T-helper 22 cell (primary cell): ENCODE measurements at places on chromosomes 1 and 21.

DNA sequence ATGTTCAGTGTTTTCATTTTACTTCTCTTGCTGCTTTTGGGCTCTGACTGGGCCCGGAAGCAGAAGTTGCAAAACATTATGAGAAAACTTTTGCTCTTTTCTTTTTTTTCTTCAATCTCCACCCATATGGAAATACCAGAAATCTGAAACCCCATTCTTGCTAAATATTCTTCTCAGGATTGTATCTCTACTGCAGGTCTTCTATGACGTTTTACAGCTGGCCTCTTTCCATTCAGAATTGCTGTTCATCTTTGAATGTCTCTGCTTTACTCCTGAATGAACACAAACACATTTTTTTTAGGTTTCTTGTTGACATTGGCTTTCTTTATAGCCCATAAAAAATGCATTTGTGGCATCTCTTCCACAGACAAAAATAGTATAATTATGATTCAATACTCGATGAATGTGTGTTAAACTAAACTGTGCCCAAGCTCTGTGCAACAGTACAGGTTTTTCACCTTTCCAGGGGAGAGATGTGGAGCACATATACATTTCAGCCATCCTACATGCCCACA is 18.8 kb downstream of the PTPRC start:
- DNase-seq: peak; percentile 27

- no peak for DNase-seq
These were observed 157.7 kb downstream of the SEC16B start for GRCh38 chr1:177812144-177812543.

DNA sequence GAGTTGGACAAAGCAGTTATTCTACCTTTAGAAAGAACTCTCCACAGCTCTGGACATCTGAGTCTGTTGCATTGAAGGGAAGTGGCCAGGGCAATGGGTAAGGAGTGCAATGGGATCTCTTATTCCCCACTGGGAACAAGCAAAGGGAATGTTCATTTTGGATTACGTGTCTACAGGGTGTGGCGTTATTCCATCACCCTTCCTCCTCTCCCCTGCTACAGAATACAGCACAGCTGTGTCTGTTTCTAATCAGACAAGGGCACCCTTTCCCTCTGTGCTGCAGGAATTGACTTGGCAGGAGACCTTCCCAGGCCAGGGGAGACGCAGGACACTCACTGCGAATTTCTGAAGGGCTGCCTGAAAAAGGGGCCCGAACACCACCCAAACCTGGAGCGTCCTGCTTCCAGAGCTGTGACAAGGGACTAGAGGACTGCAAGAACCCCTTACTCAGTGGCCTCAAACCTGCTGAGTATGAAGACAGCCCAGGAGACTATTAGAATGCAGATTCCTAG is 163.6 kb upstream of the RAB4A start:
- no peak for DNase-seq

GRCh38 chr1:247574664-247575063 is 13.5 kb upstream of the OR2G2 start:
- DNase-seq: no peak

- DNase-seq: no peak
These were observed 74.6 kb downstream of the DPT start for GRCh38 chr1:168654198-168654915.

DNA sequence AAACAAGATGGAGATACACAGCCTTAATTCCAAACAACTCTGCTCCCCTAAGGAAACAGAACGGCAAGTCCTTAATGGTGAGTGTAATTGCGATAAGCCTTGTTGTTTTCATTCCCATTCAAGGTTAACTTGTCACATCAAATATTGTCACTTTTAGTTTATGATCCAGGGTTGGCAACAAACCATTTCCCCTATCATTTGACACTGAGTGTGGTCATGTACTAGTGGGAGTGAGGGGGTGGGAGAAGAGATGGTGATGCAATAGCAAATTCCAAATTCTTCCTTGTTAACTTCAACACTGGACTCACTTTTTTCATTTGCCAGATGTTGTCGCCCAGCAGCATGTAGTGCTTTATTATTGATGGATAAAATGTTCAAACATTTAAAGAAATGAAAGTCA is 140.4 kb downstream of the ZNF326 start:
- DNase-seq: no peak

DNA sequence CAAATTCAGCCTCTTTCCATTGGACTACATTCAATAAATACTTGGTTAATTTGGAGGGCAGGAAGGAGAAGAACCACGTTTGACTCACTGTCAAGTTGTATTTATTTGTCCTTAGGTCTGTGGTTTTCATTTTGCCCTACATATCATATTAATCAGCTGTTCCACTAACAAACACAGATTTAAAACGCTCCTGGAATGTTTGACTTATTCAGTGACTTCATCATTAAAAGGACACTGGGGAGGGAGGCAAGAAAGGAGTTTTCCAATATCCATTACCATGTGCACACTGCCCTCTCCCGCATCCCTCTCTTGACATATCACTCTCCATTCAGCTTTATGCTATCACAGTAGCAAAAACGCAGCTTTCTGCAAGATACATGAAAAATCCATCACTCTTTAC is 98.2 kb upstream of the C1orf87 start:
- DNase-seq: no peak

DNA sequence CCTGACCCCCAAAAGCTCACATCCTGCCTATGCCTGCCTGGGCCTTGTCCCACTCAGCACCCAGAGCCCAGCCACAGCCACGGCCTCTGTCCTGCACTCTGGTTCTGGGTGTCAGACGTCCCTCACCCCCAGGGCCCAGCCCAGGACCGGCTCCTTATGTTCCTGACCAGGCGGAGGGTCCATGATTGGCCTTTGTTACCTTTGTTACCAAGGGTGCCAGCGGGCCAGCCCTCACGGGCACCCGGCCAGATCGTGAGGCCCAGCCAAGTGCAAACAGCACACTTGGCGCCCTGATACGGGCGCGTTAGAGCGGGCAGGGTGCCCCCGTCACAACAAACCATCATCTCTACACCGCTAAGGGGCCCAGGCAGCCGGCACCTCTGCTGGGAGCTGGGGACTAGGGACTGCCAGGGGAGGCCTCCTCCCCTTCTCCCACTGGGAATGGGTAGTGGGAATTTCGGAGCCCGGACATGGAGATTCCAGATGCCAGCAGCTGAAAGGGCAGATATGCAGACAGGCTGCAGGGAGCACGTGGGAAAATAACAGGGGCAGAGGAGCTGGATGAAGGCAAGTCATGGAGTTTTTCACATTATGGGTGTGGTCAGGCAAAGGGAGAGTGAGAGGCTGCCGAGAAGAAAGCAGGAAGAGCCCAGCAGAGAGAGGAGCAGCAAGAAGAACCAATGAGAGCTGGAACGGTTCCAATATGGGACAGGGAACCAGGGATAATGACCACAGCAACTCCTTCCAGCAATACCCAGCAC is 22.1 kb downstream of the HSPG2 start:
- no peak for DNase-seq

- no peak for DNase-seq
These were observed 72.6 kb downstream of the TENT5C start for GRCh38 chr1:117678246-117678977.

DNA sequence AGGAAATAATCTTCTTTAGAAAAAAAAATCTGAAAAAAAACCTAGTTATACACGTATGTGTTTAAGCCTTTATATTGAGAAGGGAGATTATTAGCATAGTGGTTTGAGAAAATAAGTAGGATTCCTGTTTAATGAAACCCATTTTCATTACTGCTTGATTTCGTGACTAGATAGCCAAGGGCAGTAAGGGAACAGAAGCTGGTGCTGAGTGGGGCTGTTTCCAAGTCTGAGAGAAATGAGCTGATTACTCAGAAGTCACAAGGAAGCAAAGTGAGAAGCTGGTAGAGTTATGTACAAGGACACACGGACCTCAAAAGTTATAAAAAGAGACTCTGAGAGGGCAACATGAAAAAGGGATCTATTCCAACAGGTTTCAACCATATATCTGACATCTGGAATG is 256.5 kb downstream of the TTLL7 start:
- no peak for DNase-seq

DNA sequence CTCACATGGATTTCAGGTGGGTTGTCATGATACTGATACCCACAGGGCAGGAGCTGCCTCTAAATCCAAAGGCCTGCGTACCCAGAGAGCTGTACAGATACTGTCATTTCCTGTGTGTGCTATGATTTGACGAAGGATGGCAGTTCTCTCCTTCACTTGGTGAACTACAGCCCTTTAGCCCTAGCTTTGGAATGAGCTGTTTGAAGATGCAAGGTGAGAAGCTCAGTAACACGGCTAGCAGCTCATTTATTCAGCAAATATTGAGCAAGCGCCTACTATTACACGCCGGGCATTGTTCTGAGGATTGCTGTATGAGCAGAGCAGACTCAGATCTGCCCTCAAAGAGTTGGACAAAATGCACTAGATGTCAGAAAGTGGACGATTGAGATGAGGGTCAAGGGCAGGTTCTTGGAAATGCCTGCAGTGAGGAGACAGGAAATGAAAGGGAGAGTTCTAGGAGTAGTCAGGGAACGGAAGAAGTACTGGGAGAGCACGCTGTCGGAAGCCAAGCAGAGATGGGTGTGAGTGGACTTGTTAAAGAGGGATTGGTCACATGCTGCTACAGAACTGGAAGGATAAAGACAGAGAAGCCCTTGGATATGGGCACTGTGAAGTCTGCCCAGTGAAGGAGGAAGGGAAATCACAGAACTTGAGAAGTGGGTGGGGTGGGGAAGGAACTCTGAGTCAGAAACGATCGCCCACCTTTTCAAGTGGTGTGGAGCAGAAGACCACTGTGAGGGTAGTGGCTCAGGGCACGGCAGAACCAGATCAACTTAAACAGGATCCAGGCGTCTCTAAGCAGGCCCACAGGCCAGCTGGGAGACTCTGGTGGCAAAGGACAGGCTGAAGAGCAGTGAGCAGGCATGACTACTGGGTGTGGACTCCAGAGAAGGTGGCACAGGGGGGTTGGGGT is 7.1 kb downstream of the PTGFRN start:
- no peak for DNase-seq

DNA sequence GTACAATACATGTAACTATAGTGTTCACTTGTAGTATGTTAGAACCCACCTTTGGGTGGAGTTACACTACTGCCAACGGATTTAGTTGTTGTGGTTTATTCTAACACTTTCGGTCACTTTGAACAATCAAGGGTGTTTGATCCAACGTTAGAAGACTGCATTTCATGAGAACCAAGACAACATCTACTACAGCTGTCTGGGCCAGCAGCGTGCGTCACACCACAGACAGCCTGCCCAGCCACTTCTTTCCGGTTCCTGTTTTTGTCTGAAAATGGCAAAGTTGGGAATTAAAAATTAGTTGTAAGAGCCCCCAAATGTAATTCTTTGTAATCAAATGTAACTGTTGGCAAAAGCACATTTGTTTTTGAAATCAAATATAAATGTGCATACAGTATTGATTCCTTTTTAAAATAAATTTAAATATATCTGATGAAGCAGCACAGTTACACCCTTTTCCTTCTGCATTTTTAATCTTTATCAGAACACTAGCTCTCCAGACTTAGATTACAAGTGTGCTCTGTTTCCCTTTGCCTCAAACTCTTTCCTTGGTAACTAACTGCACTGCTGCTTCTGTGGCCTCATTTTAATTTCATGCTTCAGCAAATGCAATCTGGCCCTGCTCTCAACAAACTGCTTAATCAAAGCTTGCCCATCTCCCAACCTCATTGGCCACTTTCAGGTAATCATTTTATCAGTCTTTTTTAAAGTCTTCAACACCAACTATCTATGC is 86.6 kb upstream of the DPH5 start:
- DNase-seq: peak; percentile 74

DNA sequence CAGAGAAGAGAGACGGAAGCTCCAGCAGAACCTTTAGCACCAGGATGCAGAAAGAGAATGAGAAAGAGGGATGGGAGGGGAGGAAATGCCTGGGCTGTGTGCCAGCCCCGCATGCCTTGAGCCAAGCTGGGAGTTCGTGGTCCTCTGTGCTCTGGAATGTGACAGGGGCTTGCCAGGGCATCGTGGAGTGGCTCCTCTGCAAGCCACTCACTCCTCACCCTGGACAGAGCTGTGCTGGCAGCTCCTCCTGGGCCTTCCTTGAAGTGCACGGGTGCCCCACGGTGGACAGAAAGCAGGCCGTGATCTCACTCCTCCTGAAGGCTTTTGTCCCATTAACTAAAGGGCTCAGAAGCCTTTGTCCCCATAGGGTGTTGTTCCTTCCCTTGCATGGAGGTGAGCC is 34.8 kb upstream of the PRELP start:
- DNase-seq: no peak

- DNase-seq: no peak
These were observed 19.9 kb downstream of the ELAPOR1 start for GRCh38 chr1:109133815-109134214.

GRCh38 chr1:84861516-84861915 is 31.5 kb downstream of the LPAR3 start:
- no peak for DNase-seq

DNA sequence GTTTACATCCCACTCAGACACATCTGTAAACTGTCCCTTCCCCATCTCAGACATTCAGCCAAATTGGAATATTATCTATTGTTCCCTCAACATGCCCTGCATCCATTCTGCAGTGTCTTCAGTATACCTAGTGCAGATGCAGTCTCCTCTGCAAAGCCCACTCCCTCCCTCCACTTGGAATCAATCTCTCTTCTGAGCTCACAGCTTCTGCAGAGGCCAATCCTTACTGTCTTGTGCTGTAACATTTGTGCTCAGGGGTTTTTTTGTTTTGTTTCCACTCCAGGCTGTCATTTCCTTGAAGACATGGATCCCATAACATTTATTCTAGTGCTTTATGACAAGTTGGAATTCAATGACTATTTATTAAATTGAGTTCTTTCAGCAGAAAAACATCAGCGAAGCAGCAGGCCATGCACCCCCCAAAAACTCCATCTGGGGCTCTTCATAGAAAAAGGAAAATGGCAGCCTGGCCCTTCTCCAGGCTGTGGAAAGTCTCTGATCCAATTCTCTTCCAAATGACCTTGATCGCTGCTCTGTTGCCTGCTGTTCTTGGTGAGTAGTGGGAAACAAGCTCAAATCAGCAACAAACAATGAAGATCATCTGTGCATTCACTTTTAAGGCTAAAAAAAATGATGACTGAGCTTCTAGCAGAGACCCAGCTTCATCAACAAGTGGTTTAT is 8.7 kb downstream of the C4BPA start:
- DNase-seq: no peak

DNA sequence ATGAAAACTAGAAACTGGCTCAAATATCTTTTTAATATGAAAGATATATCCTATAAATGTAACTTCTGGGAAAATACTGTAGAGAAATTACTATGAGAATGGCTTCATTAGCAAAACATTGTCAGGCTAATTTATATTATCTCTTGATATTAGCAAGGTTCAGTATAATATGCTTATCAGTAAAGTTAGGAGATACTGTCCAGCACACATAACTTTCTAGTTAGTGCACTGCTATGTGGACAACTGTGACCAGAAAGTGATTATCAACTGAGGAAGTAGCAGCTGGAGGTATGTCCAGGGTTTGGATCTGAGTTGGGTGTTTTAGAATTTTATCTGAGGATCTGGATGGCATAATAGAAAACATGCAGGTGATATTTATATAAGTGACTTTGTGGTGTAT is 7.5 kb downstream of the LRRC8C start:
- DNase-seq: no peak
